Naive thymus-derived CD4-positive, alpha-beta T cell (primary cell): ENCODE measurements at places on chromosomes 5 and 9. TPM values are rescaled to one million over a fixed set of nuclear protein-coding genes. Genes with fewer than 3 reads are reported as not detected.

- no peak for DNase-seq
Observed at GRCh38 chr5:88882276-88883038, 527 bp downstream of the MEF2C start.

- DNase-seq, result no peak
Observed at GRCh38 chr9:119810645-119811429, 441.6 kb upstream of the BRINP1 start.

DNA sequence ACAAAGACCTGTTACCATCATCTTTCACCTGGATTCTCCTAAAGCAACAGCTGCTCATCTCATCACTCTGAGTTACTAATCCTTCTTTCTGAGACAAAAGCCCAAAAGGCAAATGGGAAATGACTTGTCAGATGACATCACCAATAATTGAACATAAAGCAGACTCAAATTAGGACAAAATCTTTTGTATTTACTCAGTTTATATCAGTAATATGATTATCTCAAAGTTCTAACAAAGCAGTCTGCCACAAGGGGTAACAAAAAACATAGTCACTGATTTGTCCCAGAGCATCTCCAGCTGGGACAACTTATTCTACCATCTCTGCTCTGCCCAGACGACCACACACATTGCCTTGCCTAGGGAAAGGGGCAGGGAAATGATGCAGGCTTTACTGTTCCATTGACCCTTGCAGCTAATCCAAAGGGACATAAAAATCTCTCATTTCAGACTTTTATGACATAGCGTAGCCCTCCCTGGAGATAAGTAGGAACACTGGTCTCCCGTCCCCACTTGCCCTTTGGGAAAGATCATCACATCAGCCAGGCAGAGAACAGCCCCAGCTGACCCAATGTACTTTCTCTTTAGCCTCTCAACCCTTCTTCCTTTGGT is 249.5 kb upstream of the PTGER4 start:
- no peak for DNase-seq

DNA sequence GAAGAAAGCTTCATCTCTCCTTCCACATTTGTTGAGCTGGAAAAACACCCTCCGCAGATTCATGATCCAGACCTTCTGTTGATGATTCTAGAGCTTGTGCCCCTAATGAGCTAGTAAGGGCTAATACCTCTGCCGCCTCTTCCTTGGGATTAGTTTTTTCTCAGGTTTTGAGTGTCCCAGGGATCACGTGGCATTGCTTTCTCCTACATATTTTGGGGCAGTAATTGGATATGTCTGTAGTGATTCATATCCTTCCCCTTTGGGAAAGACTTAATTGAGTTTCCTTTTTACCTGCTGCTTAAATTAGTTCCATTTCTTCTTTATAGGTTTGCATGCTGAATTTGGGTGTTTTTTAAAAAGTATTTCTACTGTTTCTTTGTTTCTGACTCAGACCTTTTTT is 143.9 kb downstream of the GOLPH3 start:
- DNase-seq, result no peak

- no peak for DNase-seq
Observed at GRCh38 chr5:150227606-150228273, 37.9 kb downstream of the SLC6A7 start.

The SPINK7 gene
- polyA plus RNA-seq, result not detected

- DNase-seq, result no peak
Observed at GRCh38 chr9:116381350-116381749, 227.8 kb downstream of the PAPPA start.

The SEC24A gene
- 5.6 TPM for polyA plus RNA-seq

DNA sequence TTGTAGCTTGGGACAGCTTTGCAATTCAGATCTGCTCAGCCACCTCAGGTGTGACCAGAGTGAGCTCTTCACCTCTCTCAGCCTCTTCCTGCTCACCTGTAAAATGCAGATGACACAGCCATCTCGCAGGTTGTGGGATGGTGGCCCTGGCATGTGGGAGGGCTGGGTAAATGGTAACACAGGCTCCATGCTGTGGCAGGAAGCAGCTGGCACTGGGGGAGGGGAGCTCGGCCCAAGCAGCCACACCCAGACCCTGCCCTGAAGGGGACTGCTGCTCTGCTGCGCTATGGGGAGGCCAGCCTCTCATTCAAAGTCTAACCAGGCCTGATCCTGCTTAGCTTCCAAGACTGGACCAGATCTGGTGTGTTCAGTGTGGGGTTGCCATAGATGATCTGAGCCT is 24.1 kb downstream of the PHF2 start:
- DNase-seq, result peak; percentile 25

The RETREG1 gene
- 130 TPM for polyA plus RNA-seq

The PSMD5 gene
- 22.3 TPM for polyA plus RNA-seq

DNA sequence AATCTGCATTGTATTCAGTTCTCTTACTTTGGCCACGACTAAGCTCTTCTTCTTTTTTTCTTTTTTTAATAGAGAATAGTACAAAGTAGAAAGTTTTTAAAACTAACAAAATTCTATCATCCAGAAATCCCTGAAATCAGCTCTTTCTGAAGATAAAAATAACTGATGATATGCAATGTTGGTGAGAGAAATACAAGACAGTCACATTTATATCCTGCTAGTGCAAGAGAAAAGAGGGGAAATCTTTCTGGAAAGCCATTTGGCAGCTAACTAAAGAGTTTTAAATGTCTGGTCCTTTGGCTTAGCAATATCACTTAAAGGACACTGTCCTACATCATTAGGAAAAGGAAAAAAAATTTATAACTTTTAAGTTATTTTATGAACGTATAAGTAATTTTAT is 27.0 kb upstream of the FREM1 start:
- no peak for DNase-seq

The PCDHB3 gene
- polyA plus RNA-seq, result not detected

The CCDC187 gene
- not detected for polyA plus RNA-seq

DNA sequence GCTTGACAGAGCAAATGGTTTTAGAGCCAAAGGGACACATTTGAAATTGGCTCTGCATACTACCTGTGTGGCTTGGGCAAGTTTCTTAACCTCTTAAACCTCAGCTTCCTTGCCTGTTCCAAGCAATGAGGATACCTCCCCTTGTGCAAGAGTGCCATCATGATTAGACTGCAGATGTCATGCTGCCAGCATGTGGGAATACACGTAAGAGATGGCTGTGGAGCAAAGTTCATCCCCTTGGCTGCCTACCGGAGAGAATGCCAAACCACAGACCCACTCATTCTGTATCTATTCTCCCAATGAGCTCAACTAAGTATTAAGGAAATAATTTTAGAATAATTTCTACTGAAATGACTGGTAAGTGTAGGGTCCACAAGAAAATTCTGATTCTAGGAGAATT is 101.3 kb downstream of the WDR41 start:
- DNase-seq, result no peak

DNA sequence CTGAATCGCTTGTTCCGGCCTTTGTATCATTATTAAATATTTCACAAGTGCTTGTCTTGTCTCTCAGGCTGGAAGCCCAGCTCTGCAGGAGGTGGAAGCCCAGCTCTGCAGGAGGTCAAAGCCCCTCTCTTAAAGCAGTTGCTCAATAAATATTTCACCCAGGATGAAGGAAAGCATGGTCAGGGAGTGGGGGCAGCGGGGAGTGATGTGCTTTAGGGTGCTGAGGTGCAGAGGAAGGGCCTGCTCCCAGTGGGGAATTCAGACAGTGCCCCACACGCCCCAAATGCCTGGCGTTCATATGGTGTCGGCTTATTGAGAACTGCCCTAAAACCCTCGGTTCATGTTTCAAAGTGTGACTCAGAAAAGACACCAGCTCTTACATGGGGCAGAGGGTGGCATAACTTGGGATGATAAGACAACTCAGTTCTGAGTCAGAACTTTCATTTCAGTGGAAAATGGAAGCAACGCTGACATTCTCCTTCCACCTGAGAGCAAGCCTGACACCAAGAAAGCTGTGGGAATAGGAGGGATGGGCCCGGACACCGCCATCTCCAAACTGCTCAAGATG is 114.3 kb upstream of the DAP start:
- no peak for DNase-seq

DNA sequence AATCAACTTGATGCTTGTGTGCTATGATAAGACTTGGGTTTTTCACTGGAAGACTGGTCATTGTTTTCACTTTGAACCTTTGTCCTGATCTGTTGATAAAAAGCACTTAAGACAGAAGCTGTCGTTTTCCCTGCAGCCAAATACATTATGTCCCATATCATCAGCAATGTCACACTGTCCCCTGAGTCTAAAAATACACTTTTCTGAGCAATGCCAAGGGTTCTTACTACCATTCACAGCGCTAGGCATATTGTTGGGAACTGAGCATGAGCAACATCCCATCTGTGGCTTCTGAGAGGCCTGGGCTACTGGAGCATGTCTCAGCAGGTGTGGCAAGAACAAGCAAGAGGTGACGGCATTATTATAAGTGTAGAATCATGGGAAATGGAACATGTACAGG is 81.8 kb downstream of the SEMA6A start:
- DNase-seq, result no peak

- no peak for DNase-seq
Observed at GRCh38 chr9:35042891-35043545, 29.4 kb downstream of the VCP start.

- no peak for DNase-seq
Observed at GRCh38 chr9:116420993-116421538, 266.0 kb upstream of the TRIM32 start.

DNA sequence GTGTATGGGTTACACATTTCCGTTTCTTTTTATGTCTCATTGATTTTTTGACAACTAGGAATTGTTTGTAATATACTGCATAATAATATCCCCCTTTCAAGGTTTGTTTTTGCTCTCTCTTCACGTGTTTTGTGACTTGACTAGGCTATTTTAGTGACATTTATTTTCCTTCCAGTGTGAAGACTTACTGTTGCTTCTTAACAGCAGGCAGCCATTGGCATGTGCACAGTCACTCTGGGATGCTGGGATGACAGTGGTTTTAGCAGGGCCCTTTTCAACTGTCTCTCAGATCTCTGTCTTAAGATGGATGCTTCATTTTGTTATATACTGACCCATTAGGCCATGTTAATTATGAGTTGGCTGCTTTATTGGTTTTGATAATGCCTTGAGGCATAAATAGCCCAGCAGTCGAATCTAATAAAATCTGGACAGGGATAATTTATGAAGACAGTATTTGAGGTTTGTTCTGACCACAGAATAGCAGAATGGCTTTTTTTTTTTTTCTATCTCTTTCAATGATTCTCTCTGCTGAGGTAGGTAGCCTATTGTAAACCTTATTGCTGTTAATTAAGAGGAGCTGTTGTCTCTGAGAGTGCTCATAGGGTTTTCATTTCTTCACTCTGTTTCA is 536.0 kb downstream of the GABRG2 start:
- no peak for DNase-seq

The PFN3 gene
- polyA plus RNA-seq, result not detected

DNA sequence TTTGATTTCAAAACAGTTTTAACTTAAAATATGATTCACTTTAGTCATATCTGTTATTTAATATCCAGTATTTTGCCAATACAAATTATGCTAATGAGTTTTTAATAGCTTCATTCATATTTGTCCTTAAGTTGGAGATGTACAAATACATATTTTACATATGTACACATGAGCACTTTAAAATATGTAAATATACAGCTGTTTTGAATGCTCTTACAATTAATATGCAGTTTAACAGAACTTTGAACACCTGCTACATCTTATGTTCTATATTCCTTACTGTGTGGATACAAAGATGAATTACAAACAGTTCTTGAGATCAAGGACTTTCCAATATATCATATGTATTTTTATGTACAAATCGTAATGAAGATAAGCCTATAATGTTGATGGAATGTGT is 74.0 kb downstream of the CHSY3 start:
- no peak for DNase-seq

GRCh38 chr9:130484362-130485072 is 39.8 kb downstream of the ASS1 start:
- no peak for DNase-seq

The ZNF483 gene
- 6.8 TPM for polyA plus RNA-seq

DNA sequence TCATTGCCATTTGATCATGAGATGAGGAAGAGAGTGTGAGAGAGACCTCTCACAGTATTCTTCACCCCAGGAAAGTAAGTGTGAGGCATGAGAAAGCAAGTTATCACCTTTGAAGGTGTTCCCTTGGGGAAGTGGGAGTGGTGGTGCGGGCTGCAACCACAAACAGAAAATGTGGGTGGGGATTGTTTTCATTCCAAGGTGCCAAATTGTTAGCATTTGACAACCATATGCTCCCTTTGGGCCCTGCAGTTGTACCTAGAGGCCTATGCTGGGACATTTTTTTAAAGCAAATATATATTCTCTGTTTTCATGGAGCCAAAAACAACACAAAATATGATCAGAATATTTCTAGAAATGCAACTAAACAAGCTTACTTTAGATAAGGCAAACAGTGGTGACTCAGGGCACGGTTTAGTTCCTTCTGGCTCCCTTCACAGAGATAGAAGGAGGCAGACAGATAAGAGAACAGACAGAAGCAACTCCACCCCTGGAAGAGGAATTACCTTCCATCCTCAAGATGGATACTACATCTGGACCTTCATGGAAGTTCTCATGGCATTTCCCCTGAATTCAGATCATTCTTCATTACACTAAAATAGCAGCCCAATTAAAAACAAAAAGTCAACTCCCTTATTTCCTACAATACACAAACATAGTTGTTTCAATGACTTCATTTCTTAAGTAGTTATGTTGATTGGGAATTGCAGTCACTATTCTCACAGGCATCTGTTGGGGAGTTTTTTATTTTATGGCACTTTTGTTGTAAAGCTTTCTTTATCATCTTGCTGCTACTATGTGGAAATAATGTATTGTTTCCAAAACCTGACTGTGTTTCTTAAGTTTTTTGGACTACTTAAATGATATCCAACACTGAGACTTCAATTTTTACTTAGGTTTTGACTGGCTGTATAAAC is 416.6 kb downstream of the PLK2 start:
- no peak for DNase-seq

The MAP1B gene
- polyA plus RNA-seq, result 0.06 TPM

GRCh38 chr5:93954421-93955069 is 213.1 kb upstream of the POU5F2 start:
- no peak for DNase-seq

GRCh38 chr9:133225171-133226011 is 16.3 kb upstream of the OBP2B start:
- peak; percentile 15 for DNase-seq

- DNase-seq, result no peak
Observed at GRCh38 chr5:108271127-108271526, 110.8 kb downstream of the FBXL17 start.

- no peak for DNase-seq
Observed at GRCh38 chr5:173643964-173644363, 27.5 kb upstream of the BOD1 start.

The CD74 gene
- 295 TPM for polyA plus RNA-seq
